ENCODE measurements at places on chromosomes 12 and 14.
A peak's percentile ranks its signal among the peaks of the same experiment; 100 is the strongest.

- DNase-seq: no peak
These were observed at the start of gene ASPG for GRCh38 chr14:104085032-104085888. TSS of gene ASPG (plus strand) at chr14:104085700. CDS start at chr14:104085771, 71 bp downstream.

GRCh38 chr12:117356048-117356447, 5.4 kb downstream of the NOS1 start:
- DNase-seq: no peak

DNA sequence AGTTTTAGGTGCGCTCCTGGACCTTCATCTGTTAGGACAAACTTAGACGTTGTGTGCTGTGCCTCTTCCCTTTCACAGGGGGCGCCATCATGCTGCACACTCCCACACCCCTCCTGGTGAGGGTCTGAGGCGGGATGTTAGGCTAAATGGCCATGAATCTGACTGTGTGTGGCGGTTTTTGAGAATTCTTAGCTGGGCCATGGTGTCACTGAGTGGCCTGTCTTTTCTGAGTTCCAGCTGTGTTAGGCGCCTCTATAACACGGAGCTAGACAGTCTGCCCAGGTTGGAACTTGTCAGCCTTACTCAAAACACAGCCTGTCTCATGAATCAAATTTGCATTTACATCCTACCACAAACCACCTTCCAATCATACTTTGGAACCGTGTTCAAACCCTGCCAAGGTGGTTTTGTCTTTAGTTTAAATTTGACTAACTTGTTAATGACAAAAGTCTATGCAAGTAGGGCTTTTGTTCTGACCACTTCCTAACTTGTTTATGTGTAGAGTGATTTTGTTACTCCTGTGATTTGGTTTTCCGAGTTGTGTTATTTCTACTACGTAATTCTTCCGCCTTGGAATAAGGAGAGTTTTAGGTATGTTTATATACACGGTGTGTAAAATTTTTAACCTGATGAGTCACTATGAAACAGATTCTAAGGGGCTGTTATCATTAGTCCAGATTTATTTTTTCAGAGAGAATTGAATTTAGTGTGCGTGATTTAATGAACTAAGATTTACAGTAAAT, 19.6 kb downstream of the ACVR1B start:
- DNase-seq: no peak

- DNase-seq: peak; percentile 48
These were observed 933.8 kb downstream of the TMEM121 start for GRCh38 chr14:106459971-106460730.

- no peak for DNase-seq
These were observed 2.6 kb upstream of the TAC3 start for GRCh38 chr12:57018906-57019305.
